Neuronal stem cell (in vitro differentiated cells): ENCODE measurements at places on chromosomes 3 and 15.

- no peak for DNase-seq
Measured at GRCh38 chr3:133983126-133983525, 46.6 kb downstream of the SLCO2A1 start.

DNA sequence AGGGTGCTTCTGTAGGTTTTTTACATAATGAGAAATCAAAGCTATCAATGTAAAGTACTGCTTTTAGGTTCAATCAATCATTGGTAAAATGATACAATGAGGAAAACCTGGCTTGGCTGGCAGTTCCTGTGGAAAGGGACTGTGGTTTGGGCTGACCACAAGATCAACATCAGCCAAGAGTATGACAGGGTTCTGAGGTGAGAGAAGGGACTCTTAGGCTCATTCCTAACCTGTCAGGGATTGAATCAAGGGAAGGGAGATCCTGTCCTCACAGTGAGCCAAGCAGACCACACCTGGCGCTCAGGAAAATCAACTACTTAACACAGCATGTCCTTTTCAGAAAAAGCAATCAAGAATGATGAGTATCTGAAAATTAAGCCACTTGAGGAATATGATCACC lies 111.1 kb downstream of the MAGI1 start:
- DNase-seq, result no peak

DNA sequence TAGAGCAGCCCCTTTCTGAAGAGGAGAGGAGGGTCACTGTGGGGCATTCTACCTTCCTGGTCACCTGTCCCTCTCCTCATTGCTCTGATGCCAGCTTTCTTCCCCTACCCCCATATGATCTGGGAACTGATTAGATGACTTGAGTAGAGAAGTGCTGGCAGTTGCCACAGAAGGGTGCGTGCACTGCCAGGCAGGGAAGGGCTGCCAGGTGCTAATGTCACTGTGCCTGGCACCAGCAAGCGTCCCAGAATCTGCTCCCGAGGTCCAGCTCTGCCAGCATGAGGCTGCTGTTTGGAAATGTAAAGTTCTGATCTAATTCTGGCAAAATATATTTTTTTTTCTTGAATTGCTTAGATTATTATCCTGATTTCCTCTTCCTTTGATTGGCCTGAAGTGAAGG lies 52.8 kb downstream of the PPM1L start:
- no peak for DNase-seq

DNA sequence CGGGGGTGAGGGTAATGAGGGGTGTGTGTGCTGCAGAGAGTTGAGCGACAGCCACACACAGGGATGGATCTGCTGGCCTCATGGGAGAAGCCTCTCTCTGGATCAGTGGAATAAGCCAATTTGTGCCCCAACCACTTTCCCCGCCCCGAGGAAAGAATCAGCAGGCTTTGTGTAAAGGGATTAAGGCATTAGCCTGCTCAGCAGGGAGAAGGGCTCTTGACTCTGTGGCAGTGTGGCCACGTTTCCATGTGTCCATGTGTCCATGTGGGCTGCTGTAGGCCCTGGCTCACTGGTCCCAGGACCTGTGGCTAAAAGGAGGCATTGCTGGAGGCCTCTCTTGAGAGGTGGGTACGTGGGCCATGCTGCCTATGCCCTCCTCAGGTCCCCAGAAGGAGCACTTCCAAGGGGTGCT lies 104.7 kb downstream of the HMG20A start:
- DNase-seq, result no peak

DNA sequence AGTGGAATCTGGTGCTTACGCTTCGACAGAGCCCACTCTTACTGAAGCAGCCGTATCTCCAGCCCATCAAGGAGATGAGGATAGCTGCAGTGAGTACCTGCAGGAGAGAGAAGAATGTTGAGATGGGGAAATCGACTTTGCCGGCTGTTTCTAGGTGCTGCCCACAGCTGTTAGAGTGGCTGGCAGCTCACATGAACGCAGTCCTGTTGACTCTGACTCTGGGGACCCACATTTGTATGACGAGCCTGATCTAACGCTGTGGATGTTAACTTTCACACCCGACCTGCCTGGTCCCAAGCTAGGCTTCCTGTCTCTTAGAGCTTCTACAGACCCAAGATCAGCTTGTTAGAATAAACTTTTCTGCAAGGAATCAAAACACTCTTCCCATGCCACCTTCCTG lies 8.9 kb upstream of the DYNLT2B start:
- DNase-seq, result no peak

DNA sequence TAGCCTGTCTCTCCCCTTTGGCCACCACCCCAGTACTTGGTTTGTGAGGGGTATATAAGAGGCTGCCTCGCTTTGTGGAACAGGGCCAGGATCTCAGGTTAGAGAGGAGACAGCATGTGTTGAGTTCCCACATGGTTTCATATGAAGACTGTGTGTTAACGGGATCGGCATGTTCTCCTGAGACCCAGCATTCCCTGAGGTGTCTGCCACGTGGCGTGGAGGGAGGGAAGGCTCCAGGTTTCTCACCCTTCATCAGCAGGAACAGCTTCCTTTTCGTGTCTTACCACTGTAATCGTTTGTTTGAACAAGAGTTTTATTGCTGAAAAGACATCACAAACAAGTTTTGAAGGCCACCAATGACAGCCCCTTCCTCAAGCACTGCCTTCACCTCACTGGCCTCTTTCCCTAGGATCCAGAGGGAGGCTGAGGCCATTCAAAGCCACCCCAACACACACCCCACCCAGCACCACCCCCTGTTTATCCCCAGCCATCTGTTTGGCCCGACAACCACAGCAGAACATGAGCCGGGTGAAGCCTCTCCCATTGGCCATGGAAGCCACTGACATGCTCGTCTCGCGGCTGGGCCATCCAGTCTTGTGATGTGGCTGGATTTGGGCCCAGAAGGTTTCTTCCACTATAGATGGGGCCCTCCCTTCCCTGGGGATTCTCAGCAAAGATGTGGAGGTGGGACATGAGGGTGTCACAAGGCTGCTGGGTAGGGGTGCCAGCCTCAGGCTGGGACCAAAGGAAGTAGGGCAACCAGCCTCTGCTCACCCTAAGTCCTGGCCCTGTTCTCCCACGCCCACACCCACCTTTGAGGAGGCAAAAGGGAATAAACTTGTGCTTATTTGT lies 10.0 kb downstream of the BHLHE40 start:
- DNase-seq, result no peak

DNA sequence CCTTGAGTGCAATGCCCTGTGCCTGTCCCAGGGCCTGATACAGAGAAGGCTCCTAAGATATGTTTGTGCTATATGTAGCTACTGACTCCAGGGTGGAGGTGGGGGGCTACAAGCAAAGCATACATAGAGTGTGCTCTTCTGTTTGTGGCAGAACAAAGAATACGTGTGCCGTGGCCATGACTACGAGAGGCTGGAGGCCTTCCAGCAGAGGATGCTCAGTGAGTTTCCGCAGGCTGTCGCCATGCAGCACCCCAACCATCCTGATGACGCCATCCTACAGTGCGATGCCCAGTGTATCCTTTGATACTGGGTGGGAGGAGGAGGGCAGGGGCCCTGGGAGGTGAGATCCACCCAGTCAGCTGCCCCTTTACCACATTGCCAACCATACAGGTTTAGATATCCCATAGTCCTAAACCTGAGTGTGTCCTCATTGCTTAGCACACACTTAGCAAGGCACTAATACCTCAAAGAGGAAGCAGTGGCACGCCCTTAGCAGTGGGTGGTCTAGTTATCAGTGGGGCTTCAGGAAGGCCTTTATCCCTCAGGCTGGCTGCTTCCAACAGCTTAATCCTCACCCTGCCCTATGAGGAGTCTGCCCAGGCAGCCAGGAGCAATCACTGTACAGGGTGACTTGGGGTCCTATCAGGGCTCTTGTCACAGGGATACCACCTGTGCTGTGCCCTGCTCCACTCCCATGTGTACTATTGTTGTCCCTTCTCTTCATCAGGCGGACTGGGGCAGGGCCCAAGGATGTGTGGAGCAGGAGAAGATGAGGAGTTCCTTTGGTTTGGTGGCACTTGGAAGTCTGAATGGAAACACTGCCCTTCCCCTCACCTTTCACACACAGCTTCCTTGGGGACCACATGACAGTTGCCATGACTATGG lies 30.1 kb upstream of the MANF start:
- DNase-seq, result no peak
